Calu3 (cell line): ENCODE measurements at places on chromosomes 2 and 18. TPM values are rescaled to one million over a fixed set of nuclear protein-coding genes. Genes with fewer than 3 reads are reported as not detected.

DNA sequence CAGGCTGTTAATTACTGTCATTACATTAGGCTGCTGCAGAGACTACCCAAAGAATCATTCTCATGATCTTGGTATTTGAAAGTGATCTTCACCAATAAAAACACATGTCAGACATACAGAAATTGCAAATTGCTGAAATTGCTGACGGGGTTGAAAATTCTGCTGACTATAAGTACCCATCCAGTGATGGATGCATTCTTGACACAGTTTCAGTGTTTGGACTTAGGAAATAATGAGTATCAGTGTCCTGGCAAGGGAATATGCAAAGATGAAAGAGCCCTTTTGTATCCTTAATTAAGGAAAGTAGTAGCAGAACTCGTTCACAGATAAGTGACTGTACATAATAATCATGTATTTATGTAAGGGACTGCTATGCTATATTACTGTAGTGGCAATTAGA is 221.1 kb upstream of the ATP5MC3 start:
- no peaks in the 10 kb centered on the region for H3K27me3 ChIP-seq
- peaks cover 8% of the 10 kb centered on the region for H3K36me3 ChIP-seq
- H3K4me1 ChIP-seq: peaks cover 21% of the 10 kb centered on the region
- H3K4me3 ChIP-seq: no peak overlapping the region
- no peak for DNase-seq
- H3K27ac ChIP-seq: no peak overlapping the region

DNA sequence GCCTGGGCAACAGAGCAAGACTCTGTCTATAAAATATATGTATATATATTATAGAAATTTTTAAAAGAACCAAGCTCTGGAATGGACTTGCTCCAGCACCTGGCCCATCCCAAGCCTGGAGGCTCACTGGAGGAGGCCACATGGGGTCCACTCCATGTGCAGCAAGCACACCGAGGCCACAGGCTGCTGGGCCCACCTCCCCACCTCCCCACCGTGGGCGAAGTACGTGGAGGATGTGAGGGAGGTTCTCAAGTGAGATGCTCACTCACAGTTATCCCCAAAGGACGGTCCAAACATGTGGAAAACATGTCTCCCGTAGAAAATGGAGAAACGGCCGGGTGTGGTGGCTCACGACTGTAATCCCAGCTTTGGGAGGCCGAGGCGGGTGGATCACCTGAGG is 13.9 kb upstream of the RAB17 start:
- no peak overlapping the region for H3K27ac ChIP-seq
- DNase-seq: no peak
- no peaks in the 10 kb centered on the region for H3K36me3 ChIP-seq
- H3K4me1 ChIP-seq: no peaks in the 10 kb centered on the region
- no peak overlapping the region for H3K4me3 ChIP-seq

GTF2A1L gene
- total RNA-seq: not detected in 2 replicates

DNA sequence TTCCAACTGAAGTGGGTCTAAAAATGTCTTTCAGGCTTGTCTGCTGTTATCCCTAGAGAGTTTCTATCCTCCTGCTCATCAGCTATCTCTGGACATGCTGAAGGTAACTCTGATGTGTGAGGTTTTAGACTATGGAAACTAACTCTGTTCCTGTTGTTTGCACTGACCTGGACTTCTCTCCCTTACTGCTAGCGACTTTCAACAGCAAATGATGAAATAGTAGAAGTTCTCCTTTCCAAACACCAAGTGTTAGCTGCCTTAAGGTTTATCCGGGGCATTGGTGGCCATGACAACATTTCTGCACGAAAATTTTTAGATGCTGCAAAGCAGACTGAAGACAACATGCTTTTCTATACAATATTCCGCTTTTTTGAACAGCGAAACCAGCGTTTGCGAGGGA is 26.9 kb downstream of the RMC1 start:
- H3K4me3 ChIP-seq: no peak overlapping the region
- H3K27me3 ChIP-seq: no peaks in the 10 kb centered on the region
- DNase-seq: no peak

DNA sequence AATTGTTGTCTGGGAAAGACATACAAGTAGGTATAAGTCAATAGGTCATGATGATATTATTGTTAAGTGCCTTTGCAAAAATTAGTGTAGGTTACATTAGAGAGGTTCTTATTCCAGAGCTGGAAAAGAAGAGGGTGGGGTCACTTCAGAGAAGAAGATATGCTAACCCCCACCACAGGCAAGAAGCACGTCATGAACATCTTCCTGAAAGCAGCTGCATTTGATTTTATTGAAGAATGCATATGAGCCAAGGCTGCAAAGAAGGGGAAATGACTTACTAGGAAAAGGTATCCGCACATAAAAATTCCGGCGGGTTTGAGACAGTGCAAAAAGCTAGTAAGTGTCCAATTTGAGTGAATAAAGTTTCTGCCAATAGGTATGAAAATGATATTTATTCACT is 195.3 kb upstream of the CDH2 start:
- H3K27ac ChIP-seq: no peak overlapping the region
- H3K4me3 ChIP-seq: no peak overlapping the region
- H3K4me1 ChIP-seq: peaks cover under 1% of the 10 kb centered on the region
- DNase-seq: no peak

GRCh38 chr2:184921676-184922075 is 323.3 kb downstream of the ZNF804A start:
- no peaks in the 10 kb centered on the region for H3K36me3 ChIP-seq
- no peaks in the 10 kb centered on the region for H3K27me3 ChIP-seq
- DNase-seq: no peak
- no peak overlapping the region for H3K27ac ChIP-seq

DNA sequence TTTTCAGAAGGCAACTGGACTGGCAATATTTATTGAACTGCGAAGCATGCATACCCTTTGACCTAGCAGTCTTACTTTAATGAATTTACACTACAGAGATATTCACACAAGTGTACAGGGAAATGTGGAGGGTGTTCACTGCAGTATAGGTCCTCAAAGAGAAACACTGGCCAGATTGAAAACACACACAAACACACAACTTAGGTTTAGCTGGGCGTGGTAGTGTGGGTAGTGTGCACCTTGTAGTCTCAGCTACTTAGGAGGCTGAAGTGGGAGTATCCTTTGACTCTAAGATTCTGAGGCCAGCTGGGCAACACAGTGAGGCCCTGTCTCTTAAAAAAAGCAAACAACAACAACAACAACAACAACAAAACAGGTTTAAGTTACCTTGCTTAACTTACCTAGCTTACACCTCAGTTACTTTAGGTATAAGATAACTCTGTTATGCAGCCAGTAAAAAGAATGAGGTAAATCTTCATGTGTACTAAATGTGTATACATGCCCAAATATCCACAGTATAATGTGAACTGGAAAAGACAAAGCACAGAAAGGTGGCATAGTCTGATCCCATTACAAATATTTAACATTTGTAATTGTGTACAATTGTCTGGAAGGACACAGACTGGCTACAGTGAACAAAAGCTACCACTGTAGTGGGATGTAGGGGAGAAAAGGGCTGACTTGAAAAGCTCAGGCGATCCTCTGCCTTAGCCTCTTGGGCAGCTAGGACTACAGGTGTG is 105.9 kb upstream of the FZD5 start:
- no peak overlapping the region for H3K4me3 ChIP-seq
- peaks cover 33% of the 10 kb centered on the region for H3K4me1 ChIP-seq
- DNase-seq: no peak
- H3K36me3 ChIP-seq: no peaks in the 10 kb centered on the region
- no peak overlapping the region for H3K27ac ChIP-seq

GRCh38 chr2:170320948-170321347 is 143.0 kb downstream of the MYO3B start:
- no peaks in the 10 kb centered on the region for H3K36me3 ChIP-seq
- no peak for DNase-seq
- peaks cover 12% of the 10 kb centered on the region for H3K4me1 ChIP-seq
- no peak overlapping the region for H3K27ac ChIP-seq
- H3K4me3 ChIP-seq: no peak overlapping the region

DNA sequence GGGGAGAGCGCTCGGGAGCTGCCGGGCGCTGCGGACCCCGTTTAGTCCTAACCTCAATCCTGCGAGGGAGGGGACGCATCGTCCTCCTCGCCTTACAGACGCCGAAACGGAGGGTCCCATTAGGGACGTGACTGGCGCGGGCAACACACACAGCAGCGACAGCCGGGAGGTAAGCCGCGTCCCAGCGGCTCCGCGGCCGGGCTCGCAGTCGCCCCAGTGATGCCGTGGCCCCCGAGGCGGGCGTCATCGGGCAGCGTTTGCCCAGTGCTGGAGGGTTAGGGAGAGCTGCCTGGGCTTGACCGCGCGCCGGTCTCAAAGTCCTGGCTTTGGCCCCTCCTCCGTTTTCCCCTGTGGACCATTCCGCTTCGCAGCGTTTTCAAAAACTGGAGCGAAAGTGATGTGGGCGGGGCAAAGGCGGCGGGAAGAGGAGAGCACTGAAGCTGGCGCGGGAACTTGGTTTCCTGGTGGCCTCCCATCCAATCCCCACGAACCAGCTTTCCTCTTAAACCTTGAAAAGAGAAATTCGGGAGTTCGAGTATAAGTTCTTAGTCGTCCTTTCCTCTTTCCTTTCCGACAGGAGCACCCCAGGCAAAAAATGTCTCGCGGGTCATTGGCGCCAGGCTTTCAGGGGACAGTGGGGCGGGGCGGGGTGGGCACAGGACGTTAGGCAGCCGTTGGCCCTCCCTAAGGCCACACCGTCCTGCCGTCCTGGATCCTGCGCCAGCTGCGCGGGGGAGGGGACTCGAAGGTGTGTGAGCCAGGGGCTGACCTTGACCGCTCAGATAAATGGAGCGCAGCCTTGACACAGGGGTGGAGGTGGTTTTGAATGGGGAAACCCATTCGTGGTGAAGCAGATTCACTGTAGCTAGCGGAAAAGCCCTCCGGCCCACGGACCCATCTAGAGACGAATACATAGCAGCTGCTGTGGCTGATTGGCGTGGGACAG is 821 bp downstream of the TYMS start:
- no peaks in the 10 kb centered on the region for H3K27me3 ChIP-seq
- H3K36me3 ChIP-seq: peaks cover 42% of the 10 kb centered on the region
- H3K27ac ChIP-seq: peak overlapping the region; percentile 17
- DNase-seq: peak; percentile 91
- peaks cover 9% of the 10 kb centered on the region for H3K4me1 ChIP-seq
- peak overlapping the region; percentile 78 for H3K4me3 ChIP-seq

LRATD1 gene
- total RNA-seq: 14.2 and 15.4 TPM in 2 replicates

GRCh38 chr2:234425639-234426603 is 71.0 kb downstream of the ARL4C start:
- no peak for DNase-seq
- no peaks in the 10 kb centered on the region for H3K27me3 ChIP-seq
- H3K4me3 ChIP-seq: no peak overlapping the region
- H3K4me1 ChIP-seq: peaks cover 55% of the 10 kb centered on the region

DNA sequence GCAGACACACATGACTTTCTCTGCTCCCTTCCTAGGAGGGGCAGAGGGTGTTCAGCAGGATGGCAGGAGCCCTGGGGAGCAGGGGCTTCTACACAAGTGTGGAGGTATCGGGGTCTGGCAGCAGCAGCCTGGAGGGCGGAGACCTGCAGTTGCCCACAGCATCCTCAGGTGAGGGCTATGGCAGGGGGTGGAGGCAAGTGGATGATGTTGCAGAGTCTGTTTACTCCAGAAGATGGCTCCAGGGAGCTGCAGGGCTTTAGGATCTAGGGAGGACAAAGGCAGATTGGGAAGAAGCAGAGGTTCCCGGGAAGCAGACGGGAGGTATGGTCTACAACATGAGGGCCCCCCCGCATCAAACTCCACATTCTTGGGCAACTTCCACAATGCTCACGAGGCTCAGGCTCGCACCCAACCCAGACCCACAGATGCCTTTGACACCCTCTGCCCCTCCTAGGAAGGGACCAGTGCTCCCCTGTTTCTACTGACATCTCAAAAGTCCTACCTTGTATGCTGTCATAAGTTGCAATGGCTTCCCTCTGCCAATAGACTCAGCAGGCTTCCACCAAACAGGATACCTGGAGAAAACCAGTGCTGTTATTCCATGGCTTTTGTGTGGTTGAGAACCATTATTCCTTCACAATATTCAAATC is 12.0 kb upstream of the ATP6V1C2 start:
- DNase-seq: peak; percentile 50
- no peaks in the 10 kb centered on the region for H3K36me3 ChIP-seq
- H3K27me3 ChIP-seq: peaks cover 82% of the 10 kb centered on the region
- peaks cover 8% of the 10 kb centered on the region for H3K4me1 ChIP-seq
- no peak overlapping the region for H3K4me3 ChIP-seq
- H3K27ac ChIP-seq: no peak overlapping the region

DNA sequence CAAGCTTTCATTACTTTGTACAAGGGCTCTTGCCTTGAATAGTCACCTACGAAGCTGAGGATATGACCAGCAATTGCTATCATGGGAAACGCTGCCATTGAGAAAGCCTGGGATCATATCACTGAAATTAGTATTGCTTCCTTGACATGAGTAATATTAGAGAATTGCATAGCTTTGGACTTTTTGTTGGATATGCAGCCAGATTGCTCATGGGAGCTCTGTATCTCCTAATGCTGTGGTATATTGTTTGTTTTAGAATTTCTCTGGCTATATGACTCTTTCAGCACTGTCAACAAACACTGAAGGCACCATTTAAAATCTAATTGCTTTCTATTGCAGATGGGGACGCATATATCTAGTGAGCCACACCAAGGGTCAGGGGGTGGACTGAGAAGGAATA is 80.0 kb upstream of the WDSUB1 start:
- no peak for DNase-seq
- H3K36me3 ChIP-seq: no peaks in the 10 kb centered on the region
- no peak overlapping the region for H3K27ac ChIP-seq

DNA sequence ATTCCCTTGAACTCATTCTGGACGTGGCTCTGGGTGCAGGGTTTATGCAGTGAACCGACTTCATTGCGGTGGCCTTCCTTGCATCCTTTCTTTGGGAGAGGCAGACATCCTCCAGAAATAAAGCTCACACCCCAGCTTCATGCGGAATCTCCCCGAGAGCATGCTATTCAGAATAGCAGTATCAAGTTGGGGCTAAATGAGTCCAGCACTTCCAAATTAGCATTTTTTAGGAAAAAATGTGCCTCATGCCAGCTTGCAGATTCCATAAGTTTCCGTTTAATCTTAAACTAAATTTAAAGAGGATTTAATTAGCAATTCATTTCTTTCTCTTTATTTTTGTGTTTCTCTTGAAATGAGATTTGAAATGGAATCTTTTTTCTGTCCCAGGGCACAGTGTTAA is 107.4 kb upstream of the HDAC4 start:
- no peak overlapping the region for H3K27ac ChIP-seq
- DNase-seq: no peak
- no peaks in the 10 kb centered on the region for H3K4me1 ChIP-seq

KCNE4 gene
- not detected in 2 replicates for total RNA-seq

GNAL gene
- total RNA-seq: 0.61 and 1.2 TPM in 2 replicates

CD28 gene
- 0.07 TPM in 1 of 2 replicates, not detected in the other for total RNA-seq

G6PC2 gene
- not detected in 2 replicates for total RNA-seq

GRCh38 chr18:66993492-66993891 is 389.6 kb upstream of the CDH19 start:
- peak overlapping the region; percentile 7 for H3K27ac ChIP-seq
- H3K27me3 ChIP-seq: no peaks in the 10 kb centered on the region
- peak; percentile 55 for DNase-seq
- no peaks in the 10 kb centered on the region for H3K36me3 ChIP-seq
- H3K4me1 ChIP-seq: peaks cover 40% of the 10 kb centered on the region
- no peak overlapping the region for H3K4me3 ChIP-seq

GRCh38 chr2:211931314-211931713 is 607.3 kb downstream of the ERBB4 start:
- H3K4me1 ChIP-seq: no peaks in the 10 kb centered on the region
- H3K27ac ChIP-seq: no peak overlapping the region
- no peak overlapping the region for H3K4me3 ChIP-seq
- no peak for DNase-seq
- H3K36me3 ChIP-seq: no peaks in the 10 kb centered on the region
- no peaks in the 10 kb centered on the region for H3K27me3 ChIP-seq

SPDYA gene
- total RNA-seq: 1.2 and 2.0 TPM in 2 replicates
